ENCODE measurements at places on chromosomes 1 and 21. TPM values are rescaled to one million over a fixed set of nuclear protein-coding genes. Genes with fewer than 3 reads are reported as not detected.

GRCh38 chr21:35039595-35040289 lies 9.4 kb downstream of the RUNX1 start:
- no peak for DNase-seq

- DNase-seq = no peak
Observed at GRCh38 chr1:234125283-234125682, 220.8 kb downstream of the SLC35F3 start.

GRCh38 chr1:28716336-28716735 lies 20.4 kb upstream of the YTHDF2 start:
- no peak for DNase-seq

DNA sequence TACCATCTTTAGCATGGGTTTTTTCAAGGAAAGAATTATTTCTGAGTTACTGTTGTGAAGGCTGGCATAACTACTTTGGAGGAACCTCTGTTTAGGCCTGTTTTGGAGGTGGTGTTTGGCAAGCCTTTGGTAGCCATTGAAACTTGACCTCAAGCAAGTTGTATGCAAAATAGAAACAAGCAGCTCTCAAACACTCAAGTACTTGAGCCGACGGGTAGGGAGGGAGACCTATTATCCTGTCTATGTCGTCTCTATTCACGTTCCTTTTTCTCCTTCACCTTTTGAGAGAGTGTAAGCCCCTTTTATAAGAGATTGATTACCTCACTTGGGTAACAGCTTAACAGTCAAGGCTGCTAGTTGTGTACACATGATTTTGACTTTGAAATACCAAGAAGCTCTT lies 878.3 kb upstream of the CXADR start:
- DNase-seq = no peak

The TBX15 gene
- 0.18 TPM for total RNA-seq

The DNASE2B gene
- 1.7 TPM for total RNA-seq

The SIM2 gene
- not detected for total RNA-seq

The SLFNL1 gene
- total RNA-seq = 0.54 TPM

The F11R gene
- 51.2 TPM for total RNA-seq

Measured in spleen (tissue), 13 donors.